ENCODE measurements at places on chromosomes 3 and 15.
A peak's percentile ranks its signal among the peaks of the same experiment; 100 is the strongest.

DNA sequence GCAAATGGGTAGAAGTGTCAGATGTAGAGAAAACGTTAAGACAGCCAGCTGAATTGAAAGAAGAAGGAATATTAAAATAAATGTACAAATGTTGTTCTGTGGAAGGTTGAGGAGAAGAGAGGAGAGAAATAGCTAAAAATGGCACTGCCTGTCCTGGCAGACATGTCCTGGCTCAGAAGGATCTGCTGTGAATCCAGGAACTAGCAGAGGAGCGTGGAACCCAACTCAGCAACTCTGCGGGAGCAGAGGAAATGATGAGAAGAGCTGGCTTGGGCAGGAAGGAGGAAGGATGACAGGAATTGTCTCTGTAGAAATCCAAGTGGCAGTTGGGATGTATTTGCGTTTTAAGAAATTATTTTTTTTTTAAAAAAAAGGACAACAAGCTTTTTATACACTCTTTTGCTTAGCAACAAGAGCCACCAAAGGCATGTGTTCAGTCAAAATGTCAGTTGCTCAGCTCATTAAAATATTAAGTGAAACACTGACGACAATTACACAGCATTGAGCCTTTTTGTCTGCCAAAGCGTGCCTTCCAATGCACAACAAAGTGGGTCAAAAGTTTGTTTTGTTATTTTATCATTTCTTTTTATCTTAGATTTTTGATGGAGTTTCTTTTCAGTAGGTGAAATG lies 16.1 kb downstream of the NANOGP8 start:
- no peak for DNase-seq

DNA sequence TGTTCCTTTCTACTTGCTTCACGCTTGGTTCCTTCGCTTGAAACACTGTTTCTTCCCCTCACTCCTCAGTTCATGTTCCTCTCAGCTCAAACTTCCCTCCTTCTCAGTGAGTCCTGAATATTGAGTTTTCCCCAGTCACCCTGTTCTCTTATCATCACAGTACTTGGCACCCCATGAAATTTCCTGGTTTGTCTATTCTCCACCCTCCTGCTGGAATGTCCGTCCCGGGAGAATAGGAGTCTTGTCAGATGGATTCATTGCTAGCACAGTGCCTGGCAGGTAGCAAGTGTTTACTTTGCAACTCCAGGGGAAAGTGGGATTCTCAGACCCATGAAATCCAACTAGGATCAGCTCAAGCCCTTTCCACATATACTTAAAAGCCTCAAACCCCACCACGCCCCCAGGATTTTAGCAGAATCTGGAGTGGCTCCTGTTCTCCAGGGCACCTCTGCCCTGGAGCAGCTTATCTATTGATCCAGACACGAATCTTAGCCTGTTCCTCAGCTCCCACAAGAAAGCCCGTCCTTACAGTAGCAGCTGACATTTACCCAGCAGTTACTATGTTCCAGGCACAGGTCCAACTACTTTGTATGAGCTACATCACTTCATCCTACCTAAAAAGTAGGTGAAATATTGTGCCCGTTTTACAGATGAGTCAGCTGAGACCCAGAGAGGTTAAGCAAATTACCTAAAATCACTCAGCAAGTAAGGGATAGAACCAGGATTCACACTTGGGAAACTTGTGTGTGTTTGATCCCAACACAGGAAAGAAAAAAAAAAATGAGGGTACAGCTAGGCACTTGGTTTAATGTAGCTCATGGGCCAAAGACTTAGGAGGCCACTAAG lies 36.8 kb upstream of the MAP3K13 start:
- no peak for DNase-seq

DNA sequence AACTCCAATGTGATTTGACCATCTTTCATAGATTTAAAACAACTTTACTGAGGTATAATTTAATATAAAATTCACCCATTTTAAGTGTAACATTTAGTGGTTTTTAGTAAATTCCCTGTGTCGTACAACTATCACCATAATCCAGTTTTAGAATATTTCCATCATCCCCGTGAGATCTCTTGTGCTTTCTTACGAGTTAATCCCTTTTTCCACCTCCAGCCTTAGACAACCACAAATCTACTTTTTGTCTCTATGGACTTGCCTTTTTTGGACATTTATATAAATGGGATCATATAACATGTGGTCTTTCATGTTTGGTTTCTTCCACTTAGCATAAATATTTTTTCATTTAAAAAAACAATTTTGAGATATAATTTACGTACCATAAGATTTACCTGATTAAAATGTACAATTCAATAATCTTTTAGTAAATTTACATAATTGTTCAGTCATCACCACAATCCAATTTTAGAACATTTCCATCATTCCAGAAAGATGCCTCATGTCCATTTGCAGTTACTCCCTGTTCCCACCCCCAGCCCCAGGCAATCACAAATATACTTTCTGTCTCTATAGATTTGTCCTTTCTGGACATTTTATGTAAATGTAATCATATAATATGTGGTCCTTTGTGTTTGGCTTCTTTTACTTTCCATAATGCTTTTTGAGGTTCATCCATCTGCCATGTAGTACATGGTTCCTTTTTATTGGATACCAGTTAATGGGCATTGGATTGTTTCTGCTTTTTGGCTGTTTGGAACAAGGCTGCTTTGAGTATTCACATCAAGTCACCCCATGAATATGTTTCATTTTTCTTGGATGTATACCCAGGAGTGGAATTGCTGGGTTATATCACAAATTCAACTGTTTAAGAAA lies 3.1 kb downstream of the OXSR1 start:
- DNase-seq = no peak

DNA sequence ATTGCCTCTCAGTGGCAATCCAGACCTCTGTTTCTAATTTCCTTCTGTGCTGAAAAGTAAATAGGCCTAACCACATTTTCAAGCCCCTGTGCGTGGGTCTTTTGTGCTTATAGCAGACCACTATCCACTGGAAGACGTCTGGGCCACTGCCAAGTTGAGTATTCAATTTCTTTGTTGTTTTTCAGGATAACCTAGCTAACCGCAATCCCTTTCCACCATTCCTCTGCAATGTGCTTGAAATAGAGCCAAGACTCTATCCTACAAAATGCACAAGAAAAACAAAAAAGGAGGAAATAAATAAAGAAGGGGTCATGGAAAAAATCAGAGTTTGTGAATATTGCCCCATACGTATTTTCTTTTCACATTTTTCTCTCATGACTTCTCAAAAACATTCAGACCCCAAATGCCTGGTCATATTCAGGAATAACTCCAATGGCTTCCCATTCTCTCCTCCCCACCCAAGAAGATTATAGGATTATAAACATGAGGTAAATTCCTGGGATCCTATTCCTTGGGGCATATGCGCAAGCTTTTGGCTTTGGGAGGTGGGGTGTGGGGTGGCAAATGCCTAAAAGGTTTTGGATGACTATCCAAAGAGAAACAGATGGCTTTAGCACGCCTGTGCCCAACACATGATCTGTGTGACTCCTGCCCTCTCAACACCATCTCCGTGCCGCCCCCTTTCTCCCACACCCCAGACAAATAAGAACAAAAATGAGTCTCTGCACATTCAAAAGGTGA lies 217.9 kb upstream of the THBS1 start:
- no peak for DNase-seq

GRCh38 chr15:58475573-58476524 lies 44.1 kb downstream of the LIPC start:
- no peak for DNase-seq

DNA sequence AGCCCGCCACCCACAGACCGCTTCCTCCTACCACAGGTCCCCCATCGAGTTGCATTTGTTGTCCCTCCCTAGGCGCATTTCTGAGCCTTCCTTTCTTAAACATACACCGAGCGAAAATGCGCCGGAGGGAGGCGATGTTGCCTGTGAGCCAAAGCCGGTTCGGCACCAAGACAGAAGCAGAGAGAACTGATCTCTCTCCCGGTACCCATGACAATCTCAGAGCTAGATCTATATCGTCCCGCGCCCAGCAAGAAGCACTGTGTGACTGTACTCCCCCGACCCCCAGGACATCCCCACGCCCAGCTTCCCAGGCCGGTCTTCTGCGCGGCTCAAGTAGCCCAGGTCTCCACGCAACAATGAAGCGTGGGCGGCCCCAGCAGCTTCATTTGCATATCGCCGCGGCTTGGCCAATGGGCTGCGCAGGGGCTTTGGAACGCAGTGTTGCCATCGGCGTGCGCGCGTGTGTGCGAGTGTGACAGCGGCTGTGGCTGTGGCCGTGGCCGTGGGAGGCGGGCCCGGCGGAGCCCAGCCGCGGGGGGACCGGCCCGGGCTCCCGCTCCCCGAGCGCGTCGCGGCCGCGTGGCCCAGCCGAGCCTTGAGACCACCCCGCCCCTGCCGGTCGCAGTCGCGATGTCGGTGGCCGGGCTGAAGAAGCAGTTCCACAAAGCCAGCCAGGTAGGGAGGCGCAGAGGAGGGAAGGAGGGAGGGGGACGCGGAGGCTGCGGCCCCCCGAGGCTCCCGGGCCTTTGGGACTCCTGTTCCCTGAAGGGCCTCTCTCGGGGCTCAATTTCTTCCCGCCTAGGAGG lies at the start of gene SH3GL3:
TSS of gene SH3GL3 (plus strand) at position 438 of the 806 bp plus-strand sequence. CDS start at position 631, 193 bp downstream.
- peak; percentile 79 for DNase-seq

GRCh38 chr3:76873532-76874242 lies 166.2 kb upstream of the ROBO2 start:
- no peak for DNase-seq

GRCh38 chr15:73904026-73904815 lies 22.0 kb upstream of the LOXL1 start:
- no peak for DNase-seq

DNA sequence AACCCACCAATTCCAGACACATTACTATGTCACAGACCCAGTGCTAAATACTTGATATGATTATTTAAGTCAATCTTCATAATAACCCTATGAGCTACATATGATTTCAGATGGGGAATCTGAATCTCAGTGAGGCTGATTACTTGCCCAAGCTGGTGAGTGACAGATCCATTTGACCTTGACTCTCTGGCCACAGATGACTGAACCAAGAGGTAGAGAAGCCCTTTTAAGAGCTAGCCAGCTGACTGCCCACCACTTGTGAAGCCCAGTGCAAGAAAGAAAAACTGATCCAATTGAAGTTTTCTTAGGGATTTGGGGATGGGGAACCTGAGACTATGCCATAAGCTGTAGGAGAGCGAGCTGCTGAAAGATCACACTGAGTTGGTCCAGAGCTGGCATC lies 124.7 kb upstream of the SPATA12 start:
- DNase-seq = no peak

DNA sequence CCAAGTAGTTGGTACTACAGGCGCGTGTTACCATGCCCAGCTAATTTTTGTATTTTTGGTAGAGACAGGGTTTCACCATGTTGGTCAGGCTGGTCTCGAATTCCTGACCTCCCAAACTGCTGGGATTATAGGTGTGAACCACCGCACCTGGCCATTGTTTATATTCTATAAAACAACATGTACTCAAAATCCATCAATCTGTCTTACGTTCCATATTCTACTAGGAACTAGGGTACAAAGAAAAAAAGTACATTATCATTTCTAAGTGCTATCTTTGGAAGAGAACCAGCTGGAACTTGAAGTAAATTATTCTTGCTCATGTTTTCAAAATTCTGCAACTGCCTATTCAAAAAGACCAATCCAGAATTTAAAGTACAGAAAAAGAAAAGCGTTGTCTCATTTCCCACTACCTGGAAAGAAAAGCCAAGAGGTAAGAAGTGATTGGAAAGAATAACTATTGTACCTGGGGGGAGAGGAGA lies 15.2 kb downstream of the SPPL2A start:
- DNase-seq = no peak

GRCh38 chr3:183131186-183131725 lies 31.3 kb downstream of the LAMP3 start:
- DNase-seq = no peak

DNA sequence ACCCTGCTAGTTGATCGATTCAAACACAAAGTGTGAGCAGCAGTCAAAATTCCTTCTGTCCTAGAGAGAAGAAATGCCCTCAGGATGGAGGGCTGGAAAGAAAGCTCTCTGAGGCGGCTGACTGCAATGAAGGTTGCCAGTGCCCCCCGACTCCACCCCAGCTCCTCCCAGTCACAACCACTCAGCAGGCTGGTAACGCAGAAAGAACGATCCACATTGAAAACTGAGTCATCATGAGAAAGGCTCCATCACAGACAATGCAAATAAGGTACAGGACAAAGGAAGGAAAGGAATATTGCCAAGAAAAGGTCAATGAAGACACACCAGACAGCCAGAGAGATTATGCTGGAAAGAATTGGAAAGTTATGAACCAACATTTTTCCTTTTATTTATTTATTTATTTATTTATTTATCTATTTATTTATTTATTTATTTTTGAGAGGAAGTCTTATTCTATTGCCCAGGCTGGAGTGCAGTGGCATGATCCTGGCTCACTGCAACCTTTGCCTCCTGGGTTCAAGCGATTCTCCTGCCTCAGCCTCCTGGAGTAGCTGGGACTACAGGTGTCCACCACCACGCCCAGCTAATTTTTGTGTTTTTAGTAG lies 17.4 kb upstream of the VGLL4 start:
- DNase-seq = no peak

- peak; percentile 40 for DNase-seq
Measured at GRCh38 chr15:49421991-49422390, 1.1 kb upstream of the FGF7 start.

- no peak for DNase-seq
Measured at GRCh38 chr15:58398071-58398470, 33.7 kb upstream of the LIPC start.

DNA sequence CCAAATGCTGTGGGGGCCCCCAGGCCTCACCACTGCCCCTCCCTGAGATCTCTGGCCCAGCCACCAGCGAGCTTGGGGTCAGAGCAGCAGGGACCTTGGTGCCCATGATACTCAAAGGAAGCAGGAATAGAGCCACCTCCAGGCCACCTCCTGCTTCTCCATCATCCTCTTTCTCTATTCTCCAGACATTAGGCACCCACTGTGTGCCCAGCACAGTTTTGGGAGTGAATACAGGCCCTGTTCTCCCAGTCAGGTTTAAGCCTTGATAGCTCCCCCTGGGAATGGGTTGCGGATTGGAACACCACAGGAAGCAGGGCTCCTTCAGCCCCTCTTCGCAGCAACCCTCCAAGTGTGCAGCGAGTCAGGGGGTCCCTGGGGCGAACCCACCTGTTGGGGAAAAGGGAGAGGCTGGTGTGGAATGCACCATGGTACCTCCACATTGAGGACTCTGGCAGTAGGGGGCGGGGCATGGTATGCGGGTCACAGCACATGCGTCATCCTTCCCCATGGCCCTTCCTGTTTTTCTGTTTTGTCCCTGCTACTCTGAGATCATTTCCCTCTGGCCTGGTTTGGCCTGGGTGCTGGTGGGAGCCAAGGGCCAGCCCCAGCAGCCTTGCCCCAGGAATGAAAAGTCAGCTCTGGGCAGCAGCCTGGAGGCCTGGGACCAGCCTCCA lies 14.2 kb upstream of the SEMA3B start:
- no peak for DNase-seq

DNA sequence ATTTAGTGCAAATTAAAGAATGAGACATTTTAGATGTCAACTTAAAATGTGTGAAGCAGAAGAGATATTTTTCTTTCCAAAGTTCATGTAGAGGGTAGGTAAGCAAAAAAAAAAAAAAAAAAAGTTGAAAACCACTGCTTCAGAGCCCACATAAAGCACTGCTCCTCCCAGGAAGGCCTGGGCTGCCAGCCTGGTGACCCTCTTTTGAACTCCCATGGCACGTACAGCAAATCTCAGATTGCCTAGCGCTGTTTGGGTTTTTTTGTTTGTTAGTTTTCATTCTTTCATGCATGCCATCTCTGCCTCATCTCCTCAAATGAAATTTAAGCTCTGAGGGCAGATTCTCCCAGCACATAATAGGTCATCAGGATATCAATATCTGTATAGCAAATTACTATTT lies 120.1 kb downstream of the SRGAP3 start:
- no peak for DNase-seq
